HepG2 (cell line): ENCODE measurements at places on chromosomes 7 and 10. TPM values are rescaled to one million over a fixed set of nuclear protein-coding genes. Genes with fewer than 3 reads are reported as not detected.

The SPDYE5 gene
- total RNA-seq: not detected in 2 replicates

The PLCE1 gene
- 0.04 and 0.06 TPM in 2 replicates for total RNA-seq

The TMEM26 gene
- total RNA-seq: not detected in 2 replicates

The TMEM236 gene
- 0.04 TPM in 1 of 2 replicates, not detected in the other for total RNA-seq

The LIPM gene
- not detected in 2 replicates for total RNA-seq

The UCN3 gene
- total RNA-seq: not detected in 2 replicates

The WDR86 gene
- total RNA-seq: 0.11 TPM in 1 of 2 replicates, not detected in the other

The LRRD1 gene
- not detected in 2 replicates for total RNA-seq

The OR2A12 gene
- not detected in 2 replicates for total RNA-seq

The TWNK gene
- total RNA-seq: 16.5 and 21.9 TPM in 2 replicates

The PBLD gene
- total RNA-seq: 3.0 and 3.1 TPM in 2 replicates

The COX19 gene
- 6.5 and 11.5 TPM in 2 replicates for total RNA-seq

The IFIT1B gene
- total RNA-seq: not detected in 2 replicates

The HGF gene
- total RNA-seq: not detected in 2 replicates

The ADGRA1 gene
- not detected in 2 replicates for total RNA-seq

The CLDN3 gene
- total RNA-seq: 0.31 TPM in 1 of 2 replicates, not detected in the other

The CALHM3 gene
- total RNA-seq: not detected in 2 replicates

The RNF32 gene
- total RNA-seq: not detected in 2 replicates

The BHLHA15 gene
- 4.4 and 6.1 TPM in 2 replicates for total RNA-seq

The MALSU1 gene
- 141 and 188 TPM in 2 replicates for total RNA-seq

The MYOF gene
- 0.42 and 0.66 TPM in 2 replicates for total RNA-seq

The SPAM1 gene
- not detected in 2 replicates for total RNA-seq
